Epithelial cell of esophagus (primary cell): ENCODE measurements at places on chromosomes 5 and 9.

- DNase-seq: no peak
These were observed 9.4 kb upstream of the GLT6D1 start for GRCh38 chr9:135648494-135649410.

GRCh38 chr5:2357309-2357708, 394.2 kb downstream of the IRX2 start:
- DNase-seq: no peak

GRCh38 chr9:134724202-134724911, 82.8 kb downstream of the COL5A1 start:
- DNase-seq: no peak

DNA sequence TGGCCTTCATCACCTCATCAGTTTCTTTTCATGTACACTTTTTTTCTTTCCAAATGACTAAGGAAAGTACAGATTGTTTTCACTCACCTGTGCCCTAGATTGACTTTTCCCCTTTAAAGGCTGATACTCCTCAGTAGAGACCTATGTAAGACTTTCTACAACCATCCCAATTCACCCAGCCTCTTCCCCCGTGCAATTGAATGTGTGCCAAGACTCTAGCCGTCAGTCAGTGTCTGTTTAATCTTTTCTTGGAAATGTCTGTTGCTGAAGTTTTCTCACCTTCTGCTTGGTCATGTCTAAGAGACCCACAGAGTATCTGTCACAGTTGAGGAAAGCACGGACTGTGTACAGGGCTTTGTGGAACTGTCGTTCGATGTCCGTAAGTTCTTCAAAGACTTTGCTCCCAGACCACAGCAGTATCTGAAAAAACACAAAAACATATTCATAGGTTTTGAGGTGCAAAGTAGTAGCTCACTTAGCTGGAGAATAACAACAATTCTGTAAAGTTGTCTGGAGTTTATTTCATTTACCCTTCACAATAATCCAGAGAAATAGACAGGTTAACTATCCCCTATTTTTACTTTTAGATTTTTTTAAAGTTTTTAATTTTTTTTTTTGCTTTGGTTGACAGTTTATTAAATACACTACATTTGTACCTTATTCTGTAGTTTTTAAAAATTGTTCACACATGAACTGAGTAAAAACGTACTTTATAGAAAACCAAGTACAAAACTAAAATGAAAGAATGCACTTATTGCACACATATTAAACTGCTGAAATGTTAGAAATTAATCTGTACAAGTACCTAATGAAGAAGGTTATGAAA, 13.6 kb downstream of the PDE6A start:
- DNase-seq: no peak

DNA sequence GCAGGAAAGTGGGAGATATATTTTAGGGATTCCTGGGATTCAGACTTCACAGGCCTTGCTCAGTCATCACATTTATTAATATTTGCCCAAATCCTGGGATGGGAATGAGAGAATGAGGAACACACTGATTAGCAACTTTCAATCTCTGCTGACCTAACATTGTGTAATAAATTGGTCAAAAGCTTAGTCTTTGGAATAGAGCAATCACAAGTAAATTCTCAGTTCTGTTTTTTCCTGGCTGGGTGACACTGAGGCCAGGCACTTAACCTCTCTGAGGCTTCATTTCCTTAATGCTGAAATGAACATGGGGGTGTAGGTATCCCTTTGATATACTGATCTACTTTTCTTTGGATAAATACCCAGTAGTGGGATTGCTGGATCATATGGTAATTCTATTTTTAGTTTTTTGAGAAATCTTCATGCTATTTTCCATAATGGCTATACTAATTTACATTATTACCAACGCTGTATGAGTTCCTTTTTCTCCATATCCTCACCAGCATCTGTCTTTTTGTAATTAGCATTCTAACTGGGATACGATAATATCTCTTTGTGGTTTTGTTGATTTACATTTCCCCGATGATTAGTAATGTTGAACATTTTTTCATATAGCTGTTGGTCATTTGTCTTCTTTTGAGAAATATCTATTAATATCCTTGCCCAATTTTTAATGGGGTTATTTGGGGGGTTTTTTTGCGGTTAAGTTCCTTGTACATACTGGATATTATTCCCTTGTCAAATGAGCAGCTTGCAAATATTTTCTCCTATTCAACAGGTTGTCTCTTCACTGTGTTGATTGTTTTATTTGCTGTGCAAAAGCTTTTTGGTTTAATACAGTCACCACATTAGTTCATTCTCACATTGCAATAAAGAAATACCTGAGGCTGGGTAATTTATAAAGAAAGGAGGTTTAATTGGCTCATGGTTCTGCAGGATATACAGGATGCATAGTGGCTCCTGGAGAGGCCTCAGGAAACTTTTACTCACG, 36.8 kb upstream of the NIPBL start:
- DNase-seq: no peak

DNA sequence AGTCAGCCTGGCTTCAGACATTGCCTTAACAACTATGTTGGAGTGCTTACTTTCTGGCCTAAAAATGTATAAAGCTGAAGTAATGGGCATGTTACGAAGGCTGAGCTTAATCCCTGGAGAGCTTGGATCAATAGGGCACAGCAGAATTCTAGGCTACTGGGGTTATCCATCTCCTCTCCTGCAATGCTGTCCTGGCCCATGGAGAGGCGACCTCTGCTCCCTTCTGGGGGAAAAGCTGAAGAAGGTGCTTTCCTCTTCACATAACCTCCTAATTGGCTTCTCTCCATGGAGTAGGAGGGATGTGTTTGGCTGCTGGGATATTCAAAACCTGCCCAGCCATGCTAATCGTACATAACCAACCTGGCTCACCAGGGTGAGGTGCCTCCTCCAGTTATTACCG, 403.5 kb downstream of the DMRT2 start:
- DNase-seq: no peak
